Diencephalon (tissue), 1 donor: ENCODE measurements at places on chromosomes 6 and 20. TPM values are rescaled to one million over a fixed set of nuclear protein-coding genes. Genes with fewer than 3 reads are reported as not detected.

The CAGE1 gene
- total RNA-seq: not detected

The RGL2 gene
- 34.4 TPM for total RNA-seq

The SLC17A1 gene
- not detected for total RNA-seq

The LY6G6D gene
- not detected for total RNA-seq

The CCND3 gene
- total RNA-seq: 16.6 TPM

The TMEM244 gene
- total RNA-seq: not detected

The TREM1 gene
- not detected for total RNA-seq

The CALHM6 gene
- 8.5 TPM for total RNA-seq

The SOX18 gene
- 1.6 TPM for total RNA-seq

The SPATS1 gene
- total RNA-seq: 1.2 TPM

The SLC13A3 gene
- 6.9 TPM for total RNA-seq
